ENCODE measurements at places on chromosomes 12 and 14. TPM values are rescaled to one million over a fixed set of nuclear protein-coding genes. Genes with fewer than 3 reads are reported as not detected.

DNA sequence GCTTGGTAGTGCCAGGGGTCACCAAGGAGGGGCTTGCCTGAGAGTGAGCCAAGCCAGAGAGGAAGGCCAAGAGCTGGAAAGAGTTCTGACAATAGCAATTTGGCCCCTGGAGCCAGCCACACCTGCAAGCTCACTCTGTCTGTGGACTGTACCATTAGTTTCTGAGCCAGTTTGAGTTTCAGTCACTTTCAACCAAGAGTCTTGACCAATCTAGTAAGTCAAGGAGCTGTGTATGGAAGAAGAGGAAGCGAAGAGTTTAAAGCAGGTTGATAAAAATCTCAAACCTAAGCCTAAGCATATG is 38.5 kb downstream of the NT5DC3 start:
- DNase-seq: no peak

DNA sequence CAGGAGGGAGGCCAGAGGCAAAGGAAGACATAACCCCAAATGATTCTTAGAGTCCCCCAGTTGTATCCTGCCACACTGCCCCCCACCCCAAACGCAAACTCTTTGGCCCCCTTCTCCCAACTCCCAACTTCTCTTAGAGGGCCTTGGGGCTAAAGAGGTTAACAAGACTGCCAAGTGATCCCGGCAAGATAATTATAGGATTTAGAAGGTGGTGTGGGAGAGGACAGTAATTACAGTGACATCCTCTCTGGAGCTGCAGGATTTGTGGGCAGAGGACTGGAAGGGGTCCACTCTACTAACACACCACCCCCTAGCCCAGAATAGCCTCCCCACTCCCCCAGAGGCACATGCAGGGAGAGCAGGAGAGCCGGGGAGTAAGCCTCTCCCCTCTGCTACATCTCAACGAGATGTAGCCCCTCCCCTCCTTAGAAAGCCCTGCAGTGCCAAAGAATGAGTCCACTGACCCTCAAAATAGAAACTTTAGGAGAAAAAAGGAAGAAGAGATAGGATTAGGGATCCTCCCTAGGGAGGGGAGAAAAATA is 5.3 kb upstream of the GDF11 start:
- DNase-seq: no peak

- DNase-seq: no peak
Observed at GRCh38 chr14:94897082-94897481, 127.2 kb upstream of the GSC start.

DNA sequence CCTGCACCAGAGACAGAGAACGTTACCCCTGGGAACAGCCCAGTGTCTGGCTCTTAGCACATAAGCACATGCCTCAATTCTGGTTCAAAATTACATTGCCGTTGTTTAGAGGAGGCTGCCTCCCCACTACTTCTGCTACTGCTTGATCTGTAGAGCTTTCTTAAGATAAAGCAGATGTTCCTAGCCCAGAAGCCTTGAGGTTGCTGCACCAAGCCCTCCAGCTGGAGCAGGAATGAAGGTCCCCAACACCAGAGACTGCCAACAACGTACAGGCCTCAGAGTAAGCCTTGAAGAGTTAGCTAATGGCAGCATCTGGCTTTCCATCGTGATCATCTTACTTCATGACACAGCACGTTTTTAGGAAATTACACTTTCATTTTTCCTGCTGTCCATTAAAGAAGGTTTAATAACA is 34.7 kb upstream of the AMIGO2 start:
- no peak for DNase-seq

OR10AD1 gene
- total RNA-seq: not detected

DHRS2 gene
- total RNA-seq: 10.0 TPM

MUCL1 gene
- not detected for total RNA-seq

DNA sequence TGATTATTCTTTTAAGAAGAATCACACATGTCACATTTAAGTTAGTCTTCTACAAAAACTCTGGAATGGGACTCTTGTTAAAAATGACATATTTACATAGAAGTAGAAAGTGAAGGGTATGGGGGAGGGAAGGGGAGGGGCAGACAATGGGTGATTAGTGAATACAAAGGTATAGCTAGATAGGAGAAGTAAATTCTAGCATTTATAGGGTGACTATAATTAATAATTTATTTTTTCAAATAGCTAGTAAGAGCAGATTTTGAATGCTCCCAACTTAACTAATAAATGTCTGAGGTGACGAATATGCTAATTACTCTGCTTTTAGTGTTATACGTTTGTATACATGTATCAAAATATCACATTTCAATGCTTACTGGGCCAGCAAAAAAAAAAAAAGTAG is 59.4 kb downstream of the BLTP3B start:
- DNase-seq: no peak

DNA sequence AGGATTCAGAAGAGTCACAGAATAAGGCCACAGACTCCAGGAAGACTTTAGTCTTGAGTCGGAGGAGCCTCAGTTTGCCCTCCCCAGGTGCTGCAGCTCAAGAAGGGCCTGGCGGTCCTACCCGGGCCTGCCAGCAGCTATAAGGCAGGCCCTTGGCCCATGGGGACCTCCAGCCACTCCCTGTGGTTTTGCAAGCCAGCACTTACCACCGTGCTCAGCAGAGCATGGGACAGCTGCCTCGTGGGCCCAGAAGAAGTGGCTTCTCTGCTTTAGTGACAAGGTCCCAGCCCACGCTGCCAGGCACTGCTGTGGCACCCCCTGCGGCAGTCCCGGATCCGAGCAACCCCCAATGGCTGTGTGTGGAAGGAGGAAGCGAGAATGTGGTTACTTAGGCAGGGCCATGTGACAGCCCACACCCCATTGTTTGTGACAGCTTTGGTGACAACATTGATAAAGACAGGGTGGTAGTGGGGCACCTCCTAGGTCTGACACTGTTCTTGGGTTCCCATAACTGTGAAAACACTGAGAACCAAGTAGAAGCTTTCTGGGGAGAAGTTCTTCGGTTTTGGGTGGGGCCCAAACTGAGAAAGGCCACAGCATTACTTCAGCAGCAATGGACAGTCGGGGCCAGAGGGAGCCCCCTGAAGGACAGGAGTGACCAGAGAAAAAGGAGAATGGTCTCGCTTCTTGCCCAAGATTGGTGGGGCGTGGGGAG is at the start of gene SELPLG:
Gene SELPLG (minus strand): TSS at position 361 of the 715 bp plus-strand sequence. CDS start 9,587 bp downstream, outside the sequence.
- DNase-seq: no peak
